H7 (cell line): ENCODE measurements at places on chromosomes 5 and 9.

DNA sequence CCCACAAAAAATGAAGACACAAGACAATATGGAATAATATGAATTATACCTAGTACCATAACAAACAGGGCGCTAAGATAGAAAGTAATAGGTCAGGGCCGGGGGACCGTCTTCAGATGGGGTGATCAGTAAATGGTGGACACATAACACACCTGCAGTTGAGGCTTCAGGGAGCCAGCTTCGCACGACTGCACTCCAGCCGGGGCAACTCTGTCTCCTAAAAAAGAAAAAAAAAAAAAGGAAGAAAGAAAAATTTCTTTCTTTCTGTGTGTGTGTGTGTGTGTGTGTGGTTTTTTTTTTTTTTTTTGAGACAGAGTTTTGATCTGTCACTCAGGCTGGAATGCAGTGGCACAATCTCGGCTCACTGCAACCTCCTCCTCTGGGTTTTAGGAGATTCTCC, 75.0 kb upstream of the HSPA9 start:
- DNase-seq: no peak

DNA sequence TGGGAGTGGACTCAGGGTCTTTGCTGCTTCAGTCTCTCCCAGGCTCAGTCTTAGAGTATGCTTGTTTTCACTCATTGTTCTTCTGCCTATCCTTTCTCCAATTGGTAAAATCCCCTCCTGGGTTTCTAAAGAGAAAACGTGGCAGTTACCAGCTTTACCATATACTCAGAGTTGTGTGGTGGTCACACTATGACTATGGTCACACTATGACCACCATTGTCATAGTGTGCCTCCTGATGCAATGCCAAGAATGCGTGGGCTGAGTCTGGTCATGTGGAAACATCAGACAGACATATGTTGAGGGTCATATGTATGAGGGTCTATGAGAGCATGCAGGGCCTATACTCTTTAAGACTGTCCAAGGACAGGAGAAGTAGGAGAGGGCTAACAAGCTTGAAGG, 326.5 kb upstream of the PRR16 start:
- no peak for DNase-seq

- peak; percentile 91 for DNase-seq
Observed at GRCh38 chr9:135501261-135502167, 1.0 kb downstream of the MRPS2 start.

- no peak for DNase-seq
Observed at GRCh38 chr9:87685441-87685840, 40.5 kb upstream of the CTSL start.

GRCh38 chr9:110971234-110971633, 67.0 kb downstream of the LPAR1 start:
- no peak for DNase-seq

- no peak for DNase-seq
Observed at GRCh38 chr9:127411122-127411521, 13.1 kb upstream of the ZNF79 start.
